ENCODE measurements at places on chromosomes 1 and 21. TPM values are rescaled to one million over a fixed set of nuclear protein-coding genes. Genes with fewer than 3 reads are reported as not detected.

The LIN28A gene
- polyA plus RNA-seq: 0.01 TPM

The SIM2 gene
- 0.36 TPM for polyA plus RNA-seq

The ASPM gene
- 7.7 TPM for polyA plus RNA-seq

The THRAP3 gene
- 48.3 TPM for polyA plus RNA-seq

The LORICRIN gene
- not detected for polyA plus RNA-seq

The TIE1 gene
- 2.5 TPM for polyA plus RNA-seq

The TMCC2 gene
- 0.26 TPM for polyA plus RNA-seq

The TSTD1 gene
- polyA plus RNA-seq: 0.15 TPM

The CNR2 gene
- polyA plus RNA-seq: not detected

The RAB42 gene
- polyA plus RNA-seq: 170 TPM

The ATP1A4 gene
- not detected for polyA plus RNA-seq

The SLFNL1 gene
- polyA plus RNA-seq: 0.20 TPM

The CRP gene
- not detected for polyA plus RNA-seq

The KRTAP7-1 gene
- not detected for polyA plus RNA-seq

The NAXE gene
- 35.0 TPM for polyA plus RNA-seq

The MYOG gene
- polyA plus RNA-seq: not detected

The AK5 gene
- polyA plus RNA-seq: not detected

The GBP4 gene
- not detected for polyA plus RNA-seq

The PSRC1 gene
- polyA plus RNA-seq: 30.3 TPM

The TLCD4 gene
- 4.7 TPM for polyA plus RNA-seq

The ASB17 gene
- polyA plus RNA-seq: not detected

The PEAR1 gene
- 0.41 TPM for polyA plus RNA-seq

The IFI44L gene
- polyA plus RNA-seq: 0.04 TPM

The RAB13 gene
- 16.0 TPM for polyA plus RNA-seq

The SLC35E2B gene
- polyA plus RNA-seq: 25.8 TPM

The SH2D1B gene
- polyA plus RNA-seq: not detected

The RNU1-3 gene
- under 0.01 TPM for polyA plus RNA-seq

The C1QC gene
- not detected for polyA plus RNA-seq

The IGFN1 gene
- 0.22 TPM for polyA plus RNA-seq

The FLG2 gene
- polyA plus RNA-seq: not detected

The RHD gene
- polyA plus RNA-seq: 0.09 TPM

The S100A2 gene
- 1.4 TPM for polyA plus RNA-seq

The PLEKHA6 gene
- 5.3 TPM for polyA plus RNA-seq

The CASQ1 gene
- 0.09 TPM for polyA plus RNA-seq

The SYT14 gene
- not detected for polyA plus RNA-seq

The KRTAP13-2 gene
- not detected for polyA plus RNA-seq

Data from HepG2 (cell line).